Trophoblast cell (in vitro differentiated cells and primary cell): ENCODE measurements at places on chromosomes 5 and 9.
A peak's percentile ranks its signal among the peaks of the same experiment; 100 is the strongest.

DNA sequence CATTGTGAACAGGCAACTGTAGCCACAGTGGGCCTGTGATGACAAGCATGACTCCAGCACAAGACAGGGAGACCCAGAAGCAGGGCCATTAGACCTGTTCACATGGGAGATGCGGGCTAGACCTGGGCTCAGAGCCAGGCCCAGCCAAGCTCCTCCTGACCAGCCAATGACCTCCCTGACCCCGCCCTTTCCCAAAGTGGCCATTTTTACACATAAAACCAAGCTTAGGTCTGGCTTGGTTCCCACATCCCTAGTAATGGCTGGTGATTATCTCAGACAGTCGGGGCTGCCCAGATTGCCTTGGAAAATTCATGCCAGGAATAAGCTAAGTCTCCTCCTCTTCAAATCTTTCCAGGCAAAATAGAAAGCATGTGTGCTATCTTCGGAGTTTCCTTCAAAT is 94.1 kb downstream of the FRMD3 start:
- H3K4me3 ChIP-seq, result no peak overlapping the region
- no peaks in the 10 kb centered on the region for H3K36me3 ChIP-seq
- H3K4me1 ChIP-seq, result no peaks in the 10 kb centered on the region
- DNase-seq, result peak; percentile 18
- H3K27ac ChIP-seq, result no peak overlapping the region

DNA sequence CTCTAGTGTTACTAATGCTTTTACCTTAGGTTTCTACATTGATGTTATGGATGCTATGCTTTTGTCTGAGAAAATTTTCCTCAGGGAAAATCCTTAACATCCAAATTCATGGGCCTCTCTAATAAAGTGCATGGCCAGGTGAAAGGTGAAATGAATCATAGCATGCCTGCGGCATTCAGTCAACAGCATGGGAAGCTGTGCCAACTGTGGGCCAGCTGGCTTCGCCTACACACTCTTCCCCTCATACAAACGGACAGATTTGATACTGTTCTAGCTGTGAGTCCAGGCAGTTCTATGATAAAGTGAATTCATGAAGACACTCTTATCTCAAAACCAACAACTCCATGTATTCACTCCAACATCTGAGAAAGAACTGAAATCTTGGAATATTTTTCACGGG is 374.1 kb downstream of the PLK2 start:
- DNase-seq, result peak; percentile 87
- H3K36me3 ChIP-seq, result no peaks in the 10 kb centered on the region
- no peaks in the 10 kb centered on the region for H3K27me3 ChIP-seq
- H3K4me3 ChIP-seq, result no peak overlapping the region
- no peak overlapping the region for H3K27ac ChIP-seq

DNA sequence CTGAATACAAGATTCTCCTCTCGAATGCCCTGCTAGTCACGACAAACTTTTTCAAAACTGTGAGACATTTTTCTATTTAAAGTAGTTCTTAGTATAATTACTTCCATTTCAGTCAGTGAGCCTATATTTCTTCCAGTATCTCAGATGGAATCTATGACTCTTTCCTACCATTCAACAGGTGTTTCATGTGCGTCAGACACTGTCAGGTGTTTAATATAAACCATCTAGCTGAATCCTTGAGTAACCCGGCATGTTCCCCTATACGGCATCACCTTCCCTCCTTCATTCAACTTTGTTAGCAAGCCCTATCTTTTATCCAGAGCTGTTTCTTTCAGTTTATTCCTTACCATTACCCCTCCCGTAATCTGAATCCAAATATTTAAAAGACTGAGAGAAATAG is 418.8 kb downstream of the RAB3C start:
- peaks cover 2% of the 10 kb centered on the region for H3K36me3 ChIP-seq
- no peak overlapping the region for H3K4me3 ChIP-seq
- no peak overlapping the region for H3K27ac ChIP-seq
- no peak for DNase-seq
- H3K4me1 ChIP-seq, result peaks cover 5% of the 10 kb centered on the region

- H3K4me3 ChIP-seq, result no peak overlapping the region
- DNase-seq, result no peak
- no peaks in the 10 kb centered on the region for H3K27me3 ChIP-seq
- H3K27ac ChIP-seq, result no peak overlapping the region
- no peaks in the 10 kb centered on the region for H3K36me3 ChIP-seq
- H3K4me1 ChIP-seq, result no peaks in the 10 kb centered on the region
These were observed 165.9 kb upstream of the PITX1 start for GRCh38 chr5:135199919-135200318.

GRCh38 chr9:131031005-131031641 is 22.1 kb downstream of the LAMC3 start:
- no peaks in the 10 kb centered on the region for H3K36me3 ChIP-seq
- no peak for DNase-seq
- H3K27ac ChIP-seq, result no peak overlapping the region
- no peaks in the 10 kb centered on the region for H3K27me3 ChIP-seq
- H3K4me3 ChIP-seq, result no peak overlapping the region

DNA sequence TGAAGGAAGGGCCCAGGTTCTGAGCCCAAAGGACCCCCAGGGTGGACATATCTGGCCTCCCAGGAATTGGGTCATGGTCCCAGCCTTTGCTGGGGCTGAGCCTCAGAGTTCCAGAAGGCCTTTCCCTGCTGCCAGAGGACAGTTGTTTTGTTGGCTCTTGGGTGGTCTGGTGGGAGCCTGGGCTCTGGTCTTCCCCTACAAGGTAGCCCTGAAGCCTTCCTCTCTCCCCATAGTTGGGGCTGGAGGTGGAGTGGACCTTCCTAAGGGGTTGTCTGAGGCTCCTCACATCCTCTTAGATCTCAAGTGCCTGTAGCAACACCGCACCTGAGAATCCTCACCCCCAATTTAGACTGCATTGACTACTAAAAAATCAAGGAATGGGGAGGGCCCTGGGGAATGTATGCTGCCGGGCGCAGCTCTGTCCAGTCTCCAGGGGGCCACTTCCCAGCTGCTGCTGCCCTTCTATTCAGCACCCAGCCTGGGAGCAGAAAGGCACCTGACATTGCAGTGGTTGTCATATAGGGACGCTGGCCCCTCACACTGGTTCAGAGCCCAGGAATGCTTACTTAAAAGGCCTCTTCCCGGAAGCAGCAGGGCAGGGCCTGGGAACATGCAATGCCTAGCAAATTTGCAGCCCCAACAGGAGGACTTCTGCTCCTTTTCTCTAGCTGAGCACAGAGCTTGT is 66.4 kb downstream of the IL31RA start:
- no peak overlapping the region for H3K27ac ChIP-seq
- no peaks in the 10 kb centered on the region for H3K27me3 ChIP-seq
- H3K4me3 ChIP-seq, result no peak overlapping the region
- no peaks in the 10 kb centered on the region for H3K36me3 ChIP-seq

DNA sequence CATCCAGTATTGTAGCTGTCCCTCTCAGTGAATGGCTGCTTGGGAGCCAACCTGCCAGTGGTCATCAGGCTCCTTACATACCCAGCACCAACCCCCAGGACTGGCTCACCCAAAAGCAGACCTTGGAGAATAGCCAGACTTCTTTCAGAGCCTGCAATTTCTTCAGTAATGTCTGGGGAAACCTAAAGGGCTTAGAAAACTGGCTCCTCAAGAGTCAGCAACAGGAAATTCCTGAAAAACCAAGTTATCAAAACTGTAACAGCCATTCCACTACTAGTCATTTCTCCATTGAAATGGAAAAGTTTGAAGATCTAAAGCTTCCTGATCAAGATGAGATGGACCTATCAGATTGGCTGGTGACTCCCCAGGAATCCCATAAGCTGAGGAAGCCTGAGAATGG is 12.3 kb upstream of the STING1 start:
- H3K27me3 ChIP-seq, result no peaks in the 10 kb centered on the region
- H3K4me1 ChIP-seq, result peaks cover 2% of the 10 kb centered on the region
- no peak overlapping the region for H3K4me3 ChIP-seq
- no peaks in the 10 kb centered on the region for H3K36me3 ChIP-seq

GRCh38 chr5:154778534-154778933 is 23.4 kb downstream of the LARP1 start:
- H3K36me3 ChIP-seq, result peaks cover 5% of the 10 kb centered on the region
- H3K27ac ChIP-seq, result no peak overlapping the region
- peaks cover 15% of the 10 kb centered on the region for H3K4me1 ChIP-seq

DNA sequence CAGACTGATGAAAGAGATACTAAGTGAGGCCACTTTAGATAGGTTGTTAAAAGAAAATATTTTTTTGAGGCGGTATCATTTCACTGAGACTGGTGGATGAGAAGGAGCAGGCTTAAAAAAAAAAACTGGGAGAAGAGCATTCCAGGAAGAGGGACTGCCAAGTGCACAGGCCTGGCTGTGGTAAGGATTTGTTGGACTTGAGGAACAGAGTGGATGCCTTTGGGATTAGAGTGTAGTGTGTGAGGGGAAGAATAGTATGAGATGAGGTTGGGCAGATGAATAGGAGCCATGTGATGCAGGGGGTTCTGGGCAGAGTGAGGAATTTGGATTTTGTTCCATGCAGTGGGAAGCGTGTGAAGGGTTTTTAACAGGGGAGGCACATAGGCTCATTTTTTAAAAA is 57.9 kb downstream of the PBX3 start:
- H3K27me3 ChIP-seq, result no peaks in the 10 kb centered on the region
- H3K36me3 ChIP-seq, result peaks cover 2% of the 10 kb centered on the region
- no peaks in the 10 kb centered on the region for H3K4me1 ChIP-seq

GRCh38 chr9:128825923-128826700 is 3.5 kb downstream of the SPOUT1 start:
- peaks cover 61% of the 10 kb centered on the region for H3K36me3 ChIP-seq
- H3K27ac ChIP-seq, result no peak overlapping the region
- DNase-seq, result peak; percentile 51
- H3K4me3 ChIP-seq, result no peak overlapping the region

DNA sequence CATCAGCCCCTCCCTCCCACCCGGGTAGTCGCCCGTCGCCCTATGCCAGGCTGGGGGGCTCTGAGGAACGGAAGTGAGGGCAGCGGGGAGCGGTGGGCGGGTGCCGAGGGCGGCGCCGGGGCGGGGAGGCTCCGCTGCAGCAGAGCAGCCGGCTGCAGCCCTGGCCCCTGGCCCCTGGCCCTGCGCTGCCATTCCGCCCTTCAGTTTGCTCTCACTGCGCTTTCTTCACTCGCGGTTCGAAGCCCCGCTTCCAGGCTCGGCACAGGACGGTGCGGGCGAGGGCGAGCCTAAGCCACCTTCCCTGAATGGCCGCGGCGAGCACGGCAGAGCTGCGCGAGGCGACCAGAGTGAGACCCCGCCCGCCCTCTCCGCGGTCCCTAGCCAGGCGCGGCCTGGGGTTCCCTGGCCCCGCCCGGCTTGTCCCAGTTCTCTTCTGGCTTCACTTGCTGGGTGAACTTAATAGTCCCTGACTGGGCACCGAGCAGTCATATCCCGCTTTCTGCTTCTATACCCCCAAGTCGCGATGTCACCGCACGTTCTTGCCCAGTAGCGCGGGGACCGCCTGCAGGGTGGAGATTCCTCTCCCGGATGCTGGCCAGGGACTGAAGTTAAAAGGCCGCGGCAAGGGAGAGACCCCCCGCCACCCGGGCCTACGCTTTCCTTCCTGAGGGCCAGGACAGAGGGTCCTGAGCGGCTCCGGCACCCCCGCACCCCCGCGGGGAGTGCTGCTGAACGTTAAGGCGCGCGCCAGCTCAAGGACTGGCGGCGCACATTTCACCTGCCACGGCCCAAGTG is 623 bp upstream of the TRIM36 start:
- H3K27me3 ChIP-seq, result peaks cover 18% of the 10 kb centered on the region
- no peaks in the 10 kb centered on the region for H3K36me3 ChIP-seq
- peak; percentile 54 for DNase-seq
- peaks cover 12% of the 10 kb centered on the region for H3K4me1 ChIP-seq
- H3K27ac ChIP-seq, result no peak overlapping the region

GRCh38 chr5:56409331-56410190 is 176.4 kb upstream of the ANKRD55 start:
- no peaks in the 10 kb centered on the region for H3K36me3 ChIP-seq
- DNase-seq, result peak; percentile 50
- peaks cover 4% of the 10 kb centered on the region for H3K4me1 ChIP-seq
- no peaks in the 10 kb centered on the region for H3K27me3 ChIP-seq
- H3K27ac ChIP-seq, result no peak overlapping the region

GRCh38 chr5:108728566-108729241 is 19.0 kb upstream of the FER start:
- no peaks in the 10 kb centered on the region for H3K27me3 ChIP-seq
- H3K4me1 ChIP-seq, result peaks cover 5% of the 10 kb centered on the region
- peak overlapping the region; percentile 8 for H3K27ac ChIP-seq
- no peaks in the 10 kb centered on the region for H3K36me3 ChIP-seq

DNA sequence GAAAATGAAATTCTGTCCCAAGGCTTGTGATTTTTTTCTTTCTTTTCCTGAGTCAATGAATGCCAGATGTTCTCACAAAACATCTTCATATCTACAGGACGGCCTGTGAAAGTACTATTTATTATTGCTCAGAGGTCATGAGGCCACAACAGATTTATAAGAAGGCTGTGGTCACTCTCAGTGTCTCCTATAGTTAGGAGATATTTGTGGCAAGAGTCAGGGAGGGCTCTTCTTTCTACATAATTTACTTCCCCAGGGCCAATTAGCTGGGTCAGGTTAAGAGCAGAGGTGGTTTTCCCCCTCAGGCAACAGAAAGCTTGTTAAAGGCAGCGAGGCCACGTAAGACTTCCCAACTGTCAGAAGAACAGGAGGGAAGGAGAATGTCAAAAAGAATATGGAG is 248.7 kb downstream of the SLIT3 start:
- H3K4me3 ChIP-seq, result no peak overlapping the region
- H3K27ac ChIP-seq, result no peak overlapping the region
- no peaks in the 10 kb centered on the region for H3K36me3 ChIP-seq

- H3K36me3 ChIP-seq, result peaks cover 82% of the 10 kb centered on the region
- no peaks in the 10 kb centered on the region for H3K27me3 ChIP-seq
- no peak for DNase-seq
- peaks cover 4% of the 10 kb centered on the region for H3K4me1 ChIP-seq
- no peak overlapping the region for H3K4me3 ChIP-seq
- no peak overlapping the region for H3K27ac ChIP-seq
These were observed 119.2 kb downstream of the DAB2IP start for GRCh38 chr9:121770415-121771273.

DNA sequence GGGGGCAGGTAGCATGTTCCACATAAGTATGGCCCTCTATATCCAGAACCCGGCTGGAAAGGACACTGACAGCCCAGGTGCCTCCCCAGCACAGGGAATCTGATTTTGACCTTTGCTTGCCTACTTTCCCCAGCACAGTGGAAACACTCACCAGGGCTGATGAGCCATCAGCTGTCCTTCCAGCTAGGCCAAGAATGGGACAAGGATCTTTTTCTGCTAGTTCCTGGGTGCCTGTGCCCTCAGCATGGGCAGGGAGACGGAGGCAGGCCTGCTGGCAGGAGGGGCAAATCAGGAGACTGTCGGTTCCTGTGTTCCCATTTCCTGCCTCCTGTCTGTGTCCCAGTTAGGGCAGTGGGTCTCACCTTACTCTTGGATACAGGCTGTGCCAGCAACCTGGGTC is 1.1 kb downstream of the CYFIP2 start:
- H3K36me3 ChIP-seq, result no peaks in the 10 kb centered on the region
- DNase-seq, result no peak
- H3K27me3 ChIP-seq, result no peaks in the 10 kb centered on the region
